ENCODE measurements at places on chromosomes 5 and 9.

GRCh38 chr5:83856881-83857280, 136.2 kb upstream of the HAPLN1 start:
- DNase-seq = no peak

- no peak for DNase-seq
Measured at GRCh38 chr5:118552146-118552545, 436.2 kb downstream of the DTWD2 start.

DNA sequence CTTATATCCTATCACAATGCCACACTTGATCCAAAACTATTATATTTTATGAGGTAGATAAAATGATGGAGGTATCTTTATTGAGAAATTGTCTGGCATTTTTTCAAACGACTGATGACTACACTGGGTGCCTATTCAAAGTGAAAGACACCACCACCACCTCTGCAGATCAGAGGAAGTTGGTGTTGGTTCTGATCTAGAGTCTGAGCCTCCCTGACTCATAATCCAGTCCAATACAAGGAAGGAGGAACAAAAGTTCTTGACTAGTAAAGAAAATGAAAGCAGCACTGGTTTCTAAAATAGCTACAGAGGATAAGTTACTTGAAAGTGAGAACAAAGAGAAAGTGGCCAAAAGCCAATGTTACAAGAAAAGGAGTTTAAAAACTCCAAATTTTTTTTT, 139.9 kb downstream of the RFX3 start:
- DNase-seq = no peak

DNA sequence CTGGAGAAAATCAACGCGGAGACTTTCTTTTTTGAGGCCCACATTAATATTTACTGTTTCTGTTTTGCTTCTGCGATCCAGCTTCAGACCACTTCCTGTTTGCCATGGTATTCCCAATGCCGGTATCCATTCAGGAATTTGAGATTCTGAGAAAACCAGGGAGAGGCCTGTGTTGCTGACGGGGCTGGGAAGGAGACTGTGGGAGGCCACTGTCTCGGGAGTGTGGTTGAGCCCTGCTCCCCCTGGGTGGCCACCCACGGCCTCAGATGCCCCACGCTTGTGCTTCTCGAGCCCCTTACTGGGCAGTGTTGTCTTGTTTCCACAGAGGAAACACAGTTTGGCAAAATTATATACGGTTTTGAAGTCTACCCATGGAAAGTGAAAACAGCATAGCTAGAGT, 403.6 kb upstream of the IRX2 start:
- peak; percentile 55 for DNase-seq

- DNase-seq = peak; percentile 90
Measured at GRCh38 chr9:121286973-121287741, 19.2 kb downstream of the GSN start.

DNA sequence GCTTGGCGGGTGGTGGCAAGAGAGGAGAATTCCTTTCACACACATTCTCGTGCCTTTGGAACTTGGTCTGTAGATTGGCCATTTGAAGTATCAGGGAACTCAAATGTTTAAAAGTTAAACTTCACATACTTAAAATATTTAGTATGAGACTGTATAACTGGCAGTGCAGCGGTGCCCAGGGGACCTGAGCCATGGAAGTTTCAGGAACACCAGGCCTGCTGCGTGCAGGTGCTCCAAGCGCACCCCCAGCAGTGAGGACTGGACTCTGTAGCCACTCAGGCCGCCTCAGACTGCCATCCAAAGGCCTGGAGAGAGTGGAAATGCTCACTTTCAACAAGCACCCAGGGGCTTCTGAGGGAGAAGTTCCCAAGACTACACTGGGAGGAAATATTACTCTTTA, 273.5 kb upstream of the IRX2 start:
- no peak for DNase-seq

- no peak for DNase-seq
Measured at GRCh38 chr9:12680757-12681156, 12.4 kb upstream of the TYRP1 start.

DNA sequence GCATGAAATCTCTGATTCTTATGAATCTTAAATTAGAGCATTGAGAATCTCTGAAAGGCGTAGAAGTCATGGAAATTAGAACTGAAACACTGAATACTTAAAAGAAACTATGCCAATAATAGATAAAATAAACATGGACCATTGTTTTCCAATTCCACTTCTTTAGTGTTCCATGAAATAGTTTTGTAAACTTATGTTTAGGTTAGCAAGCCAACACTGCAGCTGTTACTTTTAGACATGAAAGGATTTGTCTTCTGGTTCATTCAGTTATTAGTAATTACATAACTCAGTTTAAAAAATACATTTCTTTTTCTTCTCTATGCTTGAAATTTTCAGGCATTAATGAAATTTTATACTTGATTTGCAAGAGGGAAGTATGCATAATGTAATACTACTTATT, 733.4 kb upstream of the NUDT12 start:
- no peak for DNase-seq

DNA sequence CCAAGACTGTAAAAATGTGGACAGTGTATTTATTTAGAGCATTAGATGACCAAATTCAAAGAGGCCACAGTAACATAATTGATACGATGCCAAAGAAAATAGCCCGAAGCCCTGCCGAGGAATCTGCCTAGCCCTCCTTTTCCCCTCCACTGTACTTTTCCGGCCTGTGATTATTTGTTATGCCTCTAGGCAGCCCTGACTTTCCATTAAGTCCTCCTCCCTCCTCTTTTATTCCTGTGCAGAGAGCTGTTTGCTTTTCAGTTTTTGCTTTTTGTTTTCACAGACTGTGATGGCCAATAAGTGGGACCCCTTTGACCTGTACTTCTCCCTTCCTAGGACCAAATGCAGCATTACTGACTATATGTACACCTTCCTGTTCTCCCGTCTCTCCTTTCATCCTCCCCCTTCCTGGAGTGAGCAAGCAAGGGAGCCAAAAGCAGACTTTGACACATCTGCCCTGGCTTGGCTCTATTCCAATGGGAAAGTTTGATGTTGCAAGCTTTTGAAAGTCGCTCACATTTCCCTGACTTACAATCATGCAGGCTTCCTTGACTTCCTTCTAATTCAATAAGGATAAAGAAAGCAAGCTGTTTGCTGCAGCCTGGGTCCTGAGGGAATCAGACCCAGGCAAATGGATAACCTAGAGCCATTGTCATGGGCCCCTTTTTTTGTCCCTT, 76.1 kb downstream of the NREP start:
- DNase-seq = peak; percentile 62

DNA sequence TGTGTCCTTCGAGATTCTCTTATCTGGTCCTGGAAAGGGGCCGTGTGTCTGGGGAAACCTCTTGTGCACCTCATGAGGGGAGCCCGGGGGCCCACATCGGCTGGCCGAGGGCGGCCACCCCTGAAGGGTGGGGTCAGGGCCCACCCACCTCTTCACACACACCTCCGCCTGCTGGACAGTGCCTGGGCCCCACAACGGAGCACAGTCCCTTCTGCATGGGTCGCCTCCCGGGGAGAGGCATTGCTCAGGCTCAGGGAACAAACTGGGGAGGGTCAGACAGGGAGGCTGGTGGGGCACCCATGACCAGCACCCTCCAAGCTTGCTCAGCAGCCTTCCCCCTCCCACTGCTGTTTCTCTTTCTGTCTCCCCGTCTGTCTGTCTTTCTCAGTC, 1.3 kb upstream of the LRRC14B start:
- no peak for DNase-seq

DNA sequence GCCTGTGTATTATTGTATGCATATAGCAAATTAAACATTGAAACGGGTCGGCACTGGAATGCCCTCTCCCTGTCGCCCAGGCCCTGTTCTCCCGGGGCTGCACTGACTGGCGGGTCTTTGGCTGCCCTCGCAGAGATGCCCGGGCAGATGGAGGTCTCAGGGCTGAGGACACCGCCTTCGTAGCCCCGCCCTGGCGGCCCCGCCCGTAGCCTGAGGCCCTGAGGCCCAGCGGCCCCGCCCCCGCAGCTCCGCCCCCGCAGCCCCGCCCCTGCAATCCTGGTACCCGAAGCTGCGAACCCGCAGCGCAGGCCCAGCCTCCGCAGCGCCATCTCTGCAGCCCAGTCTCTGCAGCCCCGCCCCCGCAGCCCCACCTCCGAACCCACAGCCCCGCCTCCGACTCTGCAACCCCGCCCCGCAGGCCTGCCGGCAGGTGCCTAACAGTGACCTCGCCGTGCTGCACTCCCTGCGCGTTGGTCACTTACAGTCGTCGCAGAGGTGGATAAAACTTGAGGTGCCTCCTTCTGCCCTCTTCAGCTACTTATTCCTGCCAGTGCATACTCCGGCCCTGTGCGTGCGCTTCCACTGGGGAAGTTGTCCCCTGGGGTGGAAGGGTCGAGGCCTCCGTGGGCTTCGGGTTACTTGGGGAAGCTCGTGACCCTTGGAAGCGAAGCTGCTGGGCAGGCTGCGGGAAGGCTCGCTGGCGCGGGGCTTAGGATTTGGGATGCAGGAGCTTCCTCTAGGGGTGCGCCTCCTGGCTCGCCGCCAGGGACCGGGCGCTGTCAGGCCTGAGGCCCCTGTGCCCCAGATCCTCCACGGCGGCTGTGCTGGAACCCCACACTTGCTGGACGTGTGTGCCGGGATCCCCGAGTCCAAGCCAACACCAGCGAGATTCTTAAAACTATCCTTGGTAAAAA, 72.3 kb downstream of the ICE1 start:
- DNase-seq = peak; percentile 37

- DNase-seq = no peak
Measured at GRCh38 chr5:30921388-30921787, 272.1 kb upstream of the CDH6 start.

- no peak for DNase-seq
Measured at GRCh38 chr5:166712447-166713185, 1578.8 kb upstream of the WWC1 start.

DNA sequence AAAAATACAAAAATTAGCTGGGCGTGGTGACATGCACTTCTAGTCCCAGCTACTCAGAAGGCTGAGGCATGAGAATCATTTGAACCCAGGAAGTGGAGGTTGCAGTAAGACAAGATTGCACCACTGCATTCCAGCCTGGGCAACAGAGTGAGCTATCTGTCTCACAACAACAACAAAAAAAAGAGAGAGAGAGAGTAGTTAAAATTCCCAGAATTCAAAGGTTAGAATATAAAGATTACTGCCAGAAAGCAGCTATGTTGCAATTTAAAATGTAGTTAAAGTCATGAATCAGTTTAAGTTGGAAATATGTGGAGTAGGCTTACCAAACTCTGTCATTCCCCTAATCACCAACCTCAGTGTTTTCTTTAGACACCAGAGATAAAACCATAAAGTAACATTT, 58.7 kb upstream of the SUSD1 start:
- DNase-seq = no peak

- DNase-seq = no peak
Measured at GRCh38 chr5:134430001-134430569, 18.4 kb upstream of the CDKN2AIPNL start.

- DNase-seq = no peak
Measured at GRCh38 chr9:128260340-128260739, 15.5 kb downstream of the GOLGA2 start.

DNA sequence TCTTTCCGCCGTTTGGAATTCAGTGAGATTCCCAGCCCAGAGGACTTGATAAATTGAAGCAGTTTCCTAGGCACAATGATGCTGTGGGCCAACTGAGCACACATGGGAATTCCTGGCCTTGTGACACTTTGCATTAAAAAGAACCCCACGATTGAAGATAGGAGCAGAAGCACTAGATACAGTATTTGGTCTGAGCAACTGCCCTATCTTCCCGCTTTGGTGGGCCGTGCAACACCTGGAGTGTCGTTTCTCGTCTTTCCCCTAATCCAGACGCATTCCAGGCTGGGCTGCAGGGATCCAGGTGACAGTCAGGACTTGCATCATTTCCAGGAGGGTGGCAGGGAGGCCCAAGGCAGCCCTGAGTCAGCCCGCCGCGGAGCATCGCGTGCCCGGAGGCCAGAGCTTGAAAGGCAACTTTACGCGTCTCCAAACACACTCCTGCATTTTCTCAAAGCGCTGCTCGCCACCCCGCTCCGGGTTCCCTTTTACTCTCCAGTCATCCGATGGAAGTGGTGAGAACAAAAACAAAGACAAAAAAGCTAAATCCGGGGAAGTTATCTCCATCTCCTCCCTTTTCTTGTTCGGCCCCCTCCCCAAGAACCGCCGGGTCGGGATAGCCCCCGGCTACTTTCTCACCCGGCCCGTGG, 753 bp upstream of the STC2 start:
- peak; percentile 36 for DNase-seq

DNA sequence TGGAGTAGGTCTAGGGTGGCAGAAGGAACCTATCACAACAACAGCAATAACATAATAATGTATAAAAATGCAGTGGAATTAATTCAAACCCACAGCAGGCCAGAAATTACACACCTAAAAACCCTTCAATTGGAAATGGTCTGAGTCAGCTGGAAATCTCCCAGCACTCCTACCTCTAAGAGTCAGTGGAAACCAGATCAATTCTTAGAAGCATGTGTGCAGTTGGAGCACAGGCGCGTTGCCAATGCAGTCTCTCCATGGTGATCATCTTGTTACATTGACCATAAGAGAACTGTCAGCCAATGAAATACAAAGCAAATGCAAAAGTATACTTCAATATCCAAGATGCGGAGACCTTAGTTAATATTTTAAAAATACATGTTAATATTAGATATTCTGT, 15.1 kb upstream of the CSNK1G3 start:
- no peak for DNase-seq

DNA sequence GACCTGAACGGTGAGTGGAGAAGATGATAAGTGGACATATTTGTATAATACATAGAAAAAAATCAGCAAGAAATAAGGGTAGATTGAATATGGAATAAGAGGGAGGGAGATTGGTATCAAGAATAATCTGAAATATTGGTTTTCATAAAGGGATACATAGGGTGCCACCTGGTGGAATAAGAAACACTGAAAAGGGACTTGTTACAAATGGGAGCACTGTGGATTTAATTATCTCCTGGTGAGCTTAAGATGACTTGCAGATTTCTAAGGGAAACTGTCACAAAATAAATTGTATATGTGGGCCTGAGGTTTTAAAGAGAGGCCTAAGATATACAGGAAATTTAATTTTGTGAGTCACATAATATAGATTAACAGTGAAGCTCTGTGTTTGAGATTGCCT, 1403.5 kb upstream of the CDH18 start:
- DNase-seq = no peak

- no peak for DNase-seq
Measured at GRCh38 chr5:173378727-173379126, 50.5 kb upstream of the STC2 start.

- DNase-seq = no peak
Measured at GRCh38 chr9:105879181-105879580, 184.8 kb downstream of the TMEM38B start.

DNA sequence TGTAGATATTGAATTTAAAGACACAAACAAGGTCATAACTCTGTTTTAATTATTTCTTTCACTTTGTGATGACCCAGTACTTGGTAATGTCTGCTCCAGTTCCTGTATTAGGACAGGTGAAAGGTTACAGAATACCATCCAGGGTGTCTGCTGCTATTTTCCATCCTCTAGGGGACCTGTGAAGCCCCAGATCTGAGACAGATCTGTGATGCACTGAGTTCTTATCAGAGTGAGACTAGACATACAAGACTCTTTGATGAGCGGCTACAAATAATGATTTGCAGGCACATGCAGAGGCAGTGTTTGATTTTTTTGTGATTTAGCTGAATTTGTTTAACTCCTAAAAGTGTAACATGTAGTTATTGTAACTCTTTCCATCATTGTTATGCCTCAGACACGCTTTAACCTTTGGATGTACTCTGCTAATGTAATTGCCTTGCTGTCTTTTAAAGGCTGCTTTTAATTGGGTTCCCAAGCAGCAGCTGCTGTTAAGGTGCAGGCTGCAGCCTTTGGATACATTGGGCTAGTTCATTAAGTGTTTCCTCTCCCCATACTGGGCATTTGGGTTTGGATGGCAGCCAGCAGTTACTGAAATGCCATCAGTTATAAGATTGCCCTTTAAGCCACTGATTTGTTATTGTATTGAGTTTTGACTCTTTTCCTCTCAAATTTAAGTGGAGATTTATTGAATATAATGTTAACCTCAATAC, 63.3 kb downstream of the RASGRF2 start:
- DNase-seq = no peak

All from urothelium cell line (cell line).